ENCODE measurements at places on chromosomes 7 and 10. TPM values are rescaled to one million over a fixed set of nuclear protein-coding genes. Genes with fewer than 3 reads are reported as not detected.
A peak's percentile ranks its signal among the peaks of the same experiment; 100 is the strongest.

The GPC2 gene
- total RNA-seq = 0.22 TPM

GRCh38 chr7:96219378-96220130, 102.3 kb downstream of the SLC25A13 start:
- H3K4me1 ChIP-seq = peaks cover 13% of the 10 kb centered on the region
- DNase-seq = peak; percentile 67
- H3K27me3 ChIP-seq = no peaks in the 10 kb centered on the region
- peak overlapping the region; percentile 23 for H3K27ac ChIP-seq
- H3K36me3 ChIP-seq = no peaks in the 10 kb centered on the region
- no peak overlapping the region for H3K4me3 ChIP-seq

The ZCWPW1 gene
- 1.9 TPM for total RNA-seq

GRCh38 chr10:64996886-64997285, 1475.7 kb downstream of the REEP3 start:
- no peak overlapping the region for H3K4me3 ChIP-seq
- H3K27me3 ChIP-seq = no peaks in the 10 kb centered on the region
- no peaks in the 10 kb centered on the region for H3K4me1 ChIP-seq
- DNase-seq = no peak
- no peak overlapping the region for H3K27ac ChIP-seq

The TEX47 gene
- not detected for total RNA-seq

- H3K4me1 ChIP-seq = no peaks in the 10 kb centered on the region
- H3K36me3 ChIP-seq = no peaks in the 10 kb centered on the region
- H3K27me3 ChIP-seq = no peaks in the 10 kb centered on the region
- H3K27ac ChIP-seq = no peak overlapping the region
- no peak overlapping the region for H3K4me3 ChIP-seq
Observed at GRCh38 chr10:79255007-79255507, 92.2 kb upstream of the PPIF start.

The ZNF488 gene
- total RNA-seq = not detected

The KCNIP2 gene
- total RNA-seq = not detected

DNA sequence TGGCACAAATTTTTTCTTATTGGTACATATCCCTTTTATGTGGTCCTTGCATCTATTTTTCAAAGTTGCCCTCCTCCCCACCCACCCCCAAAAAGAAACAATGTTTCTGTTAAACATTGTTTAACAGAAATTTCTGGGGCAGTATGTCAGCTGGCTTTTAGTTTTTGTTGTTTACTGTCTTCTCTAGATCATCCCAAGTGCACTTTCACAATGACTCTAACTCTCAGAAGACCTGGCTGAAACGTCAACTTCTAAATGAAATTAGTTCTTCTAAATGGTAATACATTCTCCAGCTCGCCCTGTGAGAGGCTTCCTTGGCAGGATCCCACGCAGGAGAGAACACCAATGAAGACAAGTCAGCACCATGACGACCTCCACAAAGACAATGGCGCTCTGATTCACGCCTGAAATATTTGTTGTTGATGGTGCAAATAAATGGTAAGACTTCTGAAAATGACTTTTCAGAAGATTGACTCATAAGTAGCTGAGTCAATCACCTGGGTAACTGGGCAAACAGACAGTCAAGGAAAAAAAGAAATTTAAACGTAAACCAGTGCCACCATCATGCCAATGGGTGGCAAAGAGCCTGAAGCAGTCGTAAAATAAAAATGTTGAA, 293.7 kb downstream of the FZD1 start:
- H3K4me1 ChIP-seq = peaks cover 13% of the 10 kb centered on the region
- no peak overlapping the region for H3K4me3 ChIP-seq
- H3K27me3 ChIP-seq = no peaks in the 10 kb centered on the region
- peak overlapping the region; percentile 66 for H3K27ac ChIP-seq
- DNase-seq = peak; percentile 92
- no peaks in the 10 kb centered on the region for H3K36me3 ChIP-seq

The CYP26C1 gene
- total RNA-seq = not detected

The C10orf105 gene
- total RNA-seq = not detected

The MKI67 gene
- total RNA-seq = 12.2 TPM

The TACR2 gene
- total RNA-seq = not detected

DNA sequence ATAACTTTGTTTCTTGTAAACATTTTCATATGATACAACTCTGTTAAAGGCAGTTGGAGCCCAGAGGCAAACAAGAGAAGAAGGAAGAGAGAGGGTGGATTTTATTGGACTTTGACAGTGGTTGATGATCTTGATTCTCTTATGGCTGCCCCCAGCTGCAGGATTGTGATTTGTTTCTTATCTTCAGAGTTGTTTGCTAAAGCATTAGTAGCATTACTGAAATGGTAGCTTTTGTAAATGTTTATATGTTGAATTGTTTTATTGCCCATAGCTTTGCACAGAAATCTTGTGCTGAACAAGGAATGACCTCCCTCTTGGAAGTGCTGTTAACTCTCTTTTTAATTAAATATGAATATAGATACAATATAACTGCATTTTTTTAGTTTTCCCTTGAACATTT, 309.4 kb downstream of the AUTS2 start:
- H3K27me3 ChIP-seq = no peaks in the 10 kb centered on the region
- H3K4me1 ChIP-seq = no peaks in the 10 kb centered on the region
- DNase-seq = no peak
- H3K4me3 ChIP-seq = no peak overlapping the region
- H3K36me3 ChIP-seq = no peaks in the 10 kb centered on the region

GRCh38 chr7:74058486-74058885, 25.1 kb upstream of the LIMK1 start:
- no peak overlapping the region for H3K4me3 ChIP-seq
- no peak for DNase-seq
- no peak overlapping the region for H3K27ac ChIP-seq

The ZNF277 gene
- total RNA-seq = 29.6 TPM

DNA sequence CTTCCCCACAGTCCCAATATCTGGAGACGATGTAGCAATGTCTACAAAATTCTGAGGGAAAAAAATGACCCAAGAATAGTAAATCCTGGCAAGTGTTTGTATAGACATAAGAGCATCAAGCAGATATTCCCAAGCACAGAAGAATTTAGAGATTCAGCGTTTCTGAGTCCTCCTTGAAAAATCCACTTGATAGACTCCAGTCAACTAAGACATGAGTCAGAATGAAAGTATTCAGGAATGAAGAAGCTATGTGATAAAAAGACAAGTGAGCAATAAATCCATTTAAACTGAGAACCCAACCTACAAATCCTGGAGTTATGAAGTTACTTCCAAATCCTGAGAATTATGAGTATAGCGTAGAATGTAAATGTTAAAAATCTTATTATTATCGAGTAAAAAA, 86.1 kb upstream of the NPY start:
- H3K4me1 ChIP-seq = no peaks in the 10 kb centered on the region
- peak; percentile 6 for DNase-seq
- no peak overlapping the region for H3K4me3 ChIP-seq
- no peaks in the 10 kb centered on the region for H3K36me3 ChIP-seq
- no peak overlapping the region for H3K27ac ChIP-seq

The RSPH10B gene
- not detected for total RNA-seq

DNA sequence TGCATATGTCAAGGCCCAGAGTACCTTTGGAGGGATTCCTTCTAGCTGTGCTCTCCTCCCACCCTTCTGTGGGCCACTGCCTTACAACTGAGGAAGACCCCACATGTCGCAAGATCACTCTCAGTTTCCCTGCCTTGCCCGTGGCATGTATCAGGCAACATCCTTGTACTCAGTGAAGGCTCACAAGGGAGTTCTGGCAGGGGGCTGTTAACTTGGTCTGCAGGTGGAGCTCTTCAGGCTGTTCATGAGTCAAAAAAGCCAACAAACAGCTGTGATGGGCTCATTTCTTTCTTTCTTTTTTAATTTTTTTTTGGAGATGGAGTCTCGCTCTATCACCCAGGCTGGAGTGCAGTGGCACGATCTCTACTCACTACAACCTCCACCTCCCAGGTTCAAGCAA, 513.0 kb upstream of the ANKRD30A start:
- H3K27ac ChIP-seq = no peak overlapping the region
- no peak for DNase-seq
- no peak overlapping the region for H3K4me3 ChIP-seq
- peaks cover 9% of the 10 kb centered on the region for H3K4me1 ChIP-seq
- no peaks in the 10 kb centered on the region for H3K27me3 ChIP-seq
- no peaks in the 10 kb centered on the region for H3K36me3 ChIP-seq

The HABP2 gene
- total RNA-seq = not detected

The PPP1R9A gene
- not detected for total RNA-seq

The PTF1A gene
- not detected for total RNA-seq

The OPN4 gene
- not detected for total RNA-seq

GRCh38 chr10:44393834-44394547, 9.1 kb upstream of the CXCL12 start:
- no peaks in the 10 kb centered on the region for H3K27me3 ChIP-seq
- no peaks in the 10 kb centered on the region for H3K36me3 ChIP-seq
- H3K4me3 ChIP-seq = no peak overlapping the region

The ANLN gene
- total RNA-seq = 57.5 TPM

DNA sequence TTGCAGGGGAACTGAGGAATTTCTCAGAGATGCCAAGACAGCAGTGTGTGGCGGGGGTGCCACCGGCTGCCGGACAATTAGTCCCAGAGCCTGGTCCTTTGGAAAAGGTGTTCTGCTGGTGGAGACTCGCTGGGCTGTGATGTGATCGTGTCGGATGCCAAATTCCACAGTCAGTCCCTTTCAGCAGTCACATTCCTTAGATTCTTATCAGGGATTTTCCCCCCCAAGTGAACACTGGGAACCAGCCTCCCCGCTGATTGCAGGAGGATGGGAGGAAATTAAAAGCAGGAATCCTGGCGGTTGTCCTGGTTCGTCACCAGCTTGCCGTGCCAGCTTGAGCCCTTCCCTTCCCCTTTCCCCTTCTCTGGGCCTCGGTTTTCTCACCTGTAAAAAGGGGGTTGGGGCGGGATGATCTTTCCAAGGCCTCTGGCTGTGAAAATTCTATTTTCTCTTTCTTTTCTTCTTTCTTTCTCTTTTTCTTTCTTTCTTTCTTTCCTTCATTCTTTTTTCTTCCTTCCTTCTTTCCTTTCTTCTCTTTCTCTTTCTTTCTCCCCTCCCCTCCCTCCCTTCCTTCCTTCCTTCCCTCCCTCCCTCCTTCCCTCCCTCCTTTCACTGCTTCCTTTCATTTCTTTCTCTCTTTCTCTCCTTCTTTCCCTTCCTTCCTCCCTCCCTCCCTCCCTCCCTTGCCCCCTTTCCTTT, 39.6 kb downstream of the COL26A1 start:
- no peak overlapping the region for H3K27ac ChIP-seq
- H3K4me1 ChIP-seq = peaks cover 26% of the 10 kb centered on the region
- H3K27me3 ChIP-seq = peaks cover 9% of the 10 kb centered on the region
- peak overlapping the region; percentile 0 for H3K4me3 ChIP-seq
- DNase-seq = peak; percentile 83
- H3K36me3 ChIP-seq = no peaks in the 10 kb centered on the region

GRCh38 chr7:45177801-45178200, 20.2 kb downstream of the RAMP3 start:
- H3K4me1 ChIP-seq = no peaks in the 10 kb centered on the region
- no peaks in the 10 kb centered on the region for H3K36me3 ChIP-seq
- H3K27ac ChIP-seq = no peak overlapping the region
- no peaks in the 10 kb centered on the region for H3K27me3 ChIP-seq

DNA sequence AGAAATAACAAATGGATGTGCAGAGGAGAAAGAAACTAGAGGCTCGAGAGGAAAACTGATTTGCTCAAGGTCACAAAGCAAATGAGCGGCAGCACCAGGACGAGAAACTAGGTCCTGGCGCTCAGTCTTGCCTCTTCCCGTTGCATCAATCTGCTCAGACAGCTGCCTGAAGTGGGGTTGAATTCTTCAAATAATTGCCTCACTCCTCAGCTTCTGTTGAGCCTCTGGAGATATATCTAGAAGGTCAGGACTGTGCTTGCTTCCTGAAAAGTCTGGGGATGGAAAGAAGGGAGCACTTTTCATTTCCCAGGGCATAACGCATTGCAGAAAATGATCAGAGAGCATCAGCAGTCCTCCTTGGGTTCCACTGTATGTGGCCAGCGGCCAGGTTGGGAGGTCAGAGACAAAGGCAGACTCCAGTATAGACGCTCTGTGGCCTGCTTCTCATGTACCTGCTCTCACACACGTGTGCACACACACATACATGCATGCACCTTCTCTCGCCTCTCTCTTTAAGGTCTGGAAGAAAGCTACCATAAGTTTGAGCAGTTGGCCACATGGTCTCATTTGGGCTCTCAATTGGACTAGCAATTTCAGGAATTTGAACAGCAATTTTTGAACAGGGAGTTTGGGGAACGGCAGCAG, 83.7 kb upstream of the DUSP5 start:
- DNase-seq = no peak
- H3K36me3 ChIP-seq = no peaks in the 10 kb centered on the region
- H3K4me1 ChIP-seq = peaks cover 38% of the 10 kb centered on the region
- H3K27ac ChIP-seq = no peak overlapping the region
- no peaks in the 10 kb centered on the region for H3K27me3 ChIP-seq
- H3K4me3 ChIP-seq = no peak overlapping the region

DNA sequence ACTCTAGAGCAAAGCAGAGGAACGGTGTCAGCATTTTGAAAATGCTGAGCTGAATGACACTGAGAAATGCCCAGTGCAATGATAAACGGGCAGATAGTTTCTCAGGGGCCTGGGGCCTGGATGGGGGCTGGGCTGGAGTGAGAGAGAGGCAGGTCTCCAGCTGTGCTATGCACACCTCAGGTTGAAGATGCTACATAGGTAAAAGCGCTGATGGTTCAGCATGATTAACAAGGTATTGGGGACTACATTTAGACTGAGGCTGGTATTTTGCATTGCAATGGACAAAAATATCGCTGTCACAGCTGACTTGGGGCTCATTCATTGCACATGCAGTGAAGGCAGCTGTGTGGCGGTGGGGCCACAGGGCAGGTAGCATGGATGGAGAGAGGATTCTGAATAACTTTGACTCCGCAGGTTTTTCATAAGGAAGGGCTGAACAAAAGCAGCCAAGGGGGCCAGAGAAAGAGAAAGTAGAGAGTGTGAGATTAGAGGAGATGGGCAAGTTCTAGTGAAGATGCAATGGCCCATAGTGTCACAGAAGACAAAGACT, 290.8 kb upstream of the ZNF32 start:
- peaks cover 12% of the 10 kb centered on the region for H3K4me1 ChIP-seq
- no peak for DNase-seq
- no peak overlapping the region for H3K27ac ChIP-seq
- no peaks in the 10 kb centered on the region for H3K27me3 ChIP-seq

GRCh38 chr7:23000597-23001360, 13.2 kb downstream of the HYCC1 start:
- H3K36me3 ChIP-seq = no peaks in the 10 kb centered on the region
- no peak overlapping the region for H3K27ac ChIP-seq
- no peaks in the 10 kb centered on the region for H3K27me3 ChIP-seq
- peak; percentile 35 for DNase-seq
- H3K4me1 ChIP-seq = peaks cover 45% of the 10 kb centered on the region

The PLCE1 gene
- total RNA-seq = 2.9 TPM

The SPDYE16 gene
- not detected for total RNA-seq
